Jurkat, Clone E6-1 (cell line): ENCODE measurements at places on chromosomes 6 and 20.

DNA sequence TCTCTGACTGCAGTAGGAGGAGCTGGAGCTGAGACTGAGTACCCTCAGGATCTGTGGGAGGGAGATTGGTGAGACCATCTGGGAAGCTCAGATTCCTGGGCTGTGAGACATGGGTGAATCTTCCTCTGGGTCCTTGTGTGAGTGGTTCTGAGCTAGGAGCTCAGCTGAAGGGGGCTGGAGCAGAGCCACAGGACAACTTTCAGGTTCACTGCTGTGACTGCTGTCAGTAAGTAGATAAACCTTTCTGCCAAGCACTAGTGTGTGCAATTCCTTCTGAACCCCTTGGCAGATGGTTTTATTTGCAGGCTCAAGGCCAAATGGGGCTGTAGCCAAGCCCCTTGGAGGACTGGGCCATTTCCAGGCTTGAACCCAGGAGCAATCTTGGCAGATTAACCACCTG, 49.6 kb upstream of the SNAP91 start:
- DNase-seq, result no peak

- no peak for DNase-seq
Observed at GRCh38 chr20:10228330-10228729, 9.7 kb downstream of the SNAP25 start.

DNA sequence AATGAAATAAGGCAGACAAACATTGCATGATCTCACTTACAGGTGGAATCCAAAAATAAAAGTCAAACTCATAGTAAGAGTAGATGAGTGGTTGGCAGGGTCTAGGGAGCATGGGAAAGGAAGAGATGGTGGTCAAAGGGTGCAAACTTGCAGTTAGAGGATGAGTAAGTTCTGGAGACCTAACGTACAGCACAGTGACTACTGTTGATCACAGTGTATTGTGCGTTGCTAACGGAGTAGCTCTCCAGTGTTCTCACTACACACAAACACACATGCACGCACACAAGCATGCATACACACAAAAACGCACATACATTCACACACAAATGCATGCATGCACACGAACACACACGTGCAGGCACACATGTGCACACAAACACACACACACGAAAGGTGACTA, 54.9 kb downstream of the LY86 start:
- no peak for DNase-seq

- no peak for DNase-seq
Observed at GRCh38 chr6:88734544-88734943, 228.9 kb downstream of the RNGTT start.

DNA sequence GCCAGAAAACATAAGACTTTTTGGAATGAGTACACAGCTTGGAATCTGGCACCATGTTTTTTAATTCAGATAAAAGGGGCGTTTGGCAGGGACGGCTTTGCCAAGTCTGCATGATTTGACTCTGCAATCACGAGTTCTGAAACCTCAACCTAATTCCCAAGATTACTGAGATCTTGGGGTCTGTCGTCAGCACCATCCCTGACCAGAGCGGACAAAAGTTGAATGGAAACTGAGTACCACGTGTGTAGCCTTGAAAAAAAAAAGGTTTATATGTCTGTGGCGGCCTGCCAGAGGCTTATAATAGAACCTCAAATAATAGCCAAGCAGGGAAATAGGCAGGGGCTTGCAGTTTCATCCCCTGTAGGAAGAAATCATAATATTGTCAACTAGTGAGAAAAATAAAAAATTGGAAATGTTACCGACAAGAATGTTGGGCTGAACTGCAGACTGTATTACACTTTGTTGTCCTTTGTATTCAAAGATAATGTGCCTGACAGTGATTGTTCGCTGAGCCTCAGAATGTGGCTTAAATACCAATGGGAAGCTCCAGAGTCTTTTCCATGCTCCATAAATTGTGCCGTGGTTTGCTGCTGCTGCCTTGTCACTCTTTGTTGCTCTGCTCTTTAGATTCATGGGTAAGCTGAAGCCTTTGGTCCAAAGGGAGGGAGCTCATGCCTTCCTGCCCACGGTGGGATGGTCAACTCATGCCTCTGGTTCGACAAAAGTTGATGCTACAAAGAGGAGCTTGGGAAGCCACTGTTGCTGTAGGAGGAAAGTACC, 118.8 kb upstream of the ARID1B start:
- no peak for DNase-seq
